ENCODE measurements at places on chromosomes 11 and 22.

GRCh38 chr11:86458294-86459001 lies 83.8 kb downstream of the CCDC81 start:
- DNase-seq: no peak

GRCh38 chr11:563812-564578 lies 3.2 kb downstream of the RASSF7 start:
- no peak for DNase-seq

DNA sequence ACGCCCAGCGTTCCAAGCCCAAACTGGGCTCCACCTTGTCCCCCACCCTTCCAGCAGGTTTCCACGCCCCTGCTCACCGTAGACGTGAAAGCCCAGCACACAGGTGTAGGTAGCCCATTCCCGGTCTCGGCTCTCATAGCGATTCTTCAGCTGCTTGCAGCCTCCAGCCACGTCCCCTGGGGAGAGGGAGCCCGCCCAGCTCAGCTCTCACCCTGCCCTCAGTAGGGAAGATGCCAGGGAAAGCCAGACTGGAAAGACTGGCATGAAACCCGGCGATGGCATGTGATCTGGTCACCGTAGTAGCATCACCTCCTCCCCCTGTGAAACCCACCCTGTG lies 1.4 kb upstream of the MTA2 start:
- no peak for DNase-seq

- DNase-seq: no peak
Measured at GRCh38 chr11:86726118-86726753, 53.8 kb upstream of the ME3 start.

DNA sequence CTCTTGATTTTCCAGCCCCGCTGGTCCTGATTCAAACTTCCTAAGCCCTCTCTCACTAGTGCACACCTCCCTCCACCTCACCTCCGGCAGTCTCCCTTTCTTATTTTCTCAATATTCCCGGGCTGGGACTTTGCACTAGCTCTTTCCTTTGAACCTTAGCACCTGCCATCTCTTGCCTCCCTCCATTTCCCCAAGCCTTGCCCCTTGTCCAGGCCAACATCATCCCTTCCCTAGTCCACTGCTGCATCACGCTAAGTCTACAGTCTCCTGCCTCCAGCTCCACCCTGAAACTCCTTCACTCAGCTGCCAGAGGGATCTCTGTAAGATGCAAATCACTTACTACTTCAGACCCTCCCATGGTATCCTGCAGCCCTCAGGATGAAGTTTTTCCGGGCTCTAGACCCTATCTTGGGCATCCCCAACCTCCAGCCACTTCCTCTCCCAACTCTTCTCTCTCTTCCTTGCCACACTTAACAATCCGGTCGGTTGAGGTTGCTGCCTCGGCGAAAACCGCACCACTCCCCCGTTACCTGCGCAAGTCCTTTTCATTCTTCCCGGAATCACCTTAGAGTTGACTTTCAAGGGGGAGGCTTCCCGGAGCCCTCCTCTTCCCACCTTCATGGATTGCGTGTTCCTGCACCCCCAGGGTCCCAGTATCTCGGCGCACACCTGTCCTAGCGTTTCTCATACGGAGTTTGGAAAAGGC lies 42.7 kb downstream of the NECTIN1 start:
- no peak for DNase-seq

GRCh38 chr11:61472282-61472681 lies 36.3 kb upstream of the LRRC10B start:
- no peak for DNase-seq
